ENCODE measurements at places on chromosomes 12 and 14. TPM values are rescaled to one million over a fixed set of nuclear protein-coding genes. Genes with fewer than 3 reads are reported as not detected.

Gene DEGS2
- total RNA-seq, result 0.26 TPM

DNA sequence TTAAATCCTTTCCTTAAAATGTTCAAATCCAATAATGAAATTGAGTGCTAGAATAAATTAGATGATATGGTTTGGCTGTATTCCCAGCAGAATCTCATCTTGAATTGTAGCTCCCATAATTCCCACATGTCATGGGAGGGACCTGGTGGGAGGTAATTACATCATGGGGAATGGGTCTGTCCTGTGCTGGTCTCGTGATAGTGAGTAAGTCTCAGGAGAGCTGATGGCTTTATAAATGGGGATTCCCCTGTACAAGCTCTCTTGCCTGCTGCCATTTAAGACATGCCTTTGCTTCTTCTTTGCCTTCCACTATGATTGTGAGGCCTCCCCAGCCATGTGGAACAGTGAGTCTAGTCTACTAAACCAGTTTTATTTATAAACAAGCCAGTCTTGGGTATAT, 508.5 kb downstream of the ETNK1 start:
- DNase-seq, result no peak

- no peak for DNase-seq
These were observed 226.7 kb upstream of the ABCD2 start for GRCh38 chr12:39846304-39846703.

Gene TUBA1B
- total RNA-seq, result 1,463 TPM

Gene SSPN
- total RNA-seq, result 0.39 TPM

Gene MARK3
- total RNA-seq, result 40.4 TPM

Gene DACT1
- 0.13 TPM for total RNA-seq

DNA sequence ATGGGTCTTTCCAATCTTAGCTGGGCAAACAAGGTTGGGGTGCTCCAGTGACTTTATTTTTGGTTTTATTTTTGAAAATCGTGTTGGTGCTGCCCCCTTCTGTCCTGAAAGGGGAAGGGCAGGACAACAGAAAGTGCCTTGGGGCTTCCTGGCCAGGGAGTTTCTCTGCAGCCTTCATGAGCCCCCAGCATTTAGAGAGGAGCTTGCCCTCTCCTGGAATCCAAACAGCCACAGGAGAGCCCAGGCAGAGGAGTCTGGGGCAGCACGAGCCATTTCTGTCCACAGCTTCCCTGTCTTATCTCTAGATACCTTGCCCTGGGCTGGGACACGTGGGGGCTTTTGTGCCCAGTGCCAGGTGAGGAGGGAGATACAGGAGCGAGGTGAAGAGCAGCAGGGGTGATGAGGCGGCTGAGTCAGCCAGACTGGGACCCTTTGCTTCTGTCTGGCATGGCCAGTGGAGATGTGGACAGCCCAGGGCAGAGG, 4.4 kb upstream of the C1RL start:
- DNase-seq, result peak; percentile 27

Measured in dermis microvascular lymphatic vessel endothelial cell (primary cell).